Inflammatory macrophage treated with lipopolysaccharide for 4 hours (primary cell): ENCODE measurements at places on chromosomes 16 and 17.

DNA sequence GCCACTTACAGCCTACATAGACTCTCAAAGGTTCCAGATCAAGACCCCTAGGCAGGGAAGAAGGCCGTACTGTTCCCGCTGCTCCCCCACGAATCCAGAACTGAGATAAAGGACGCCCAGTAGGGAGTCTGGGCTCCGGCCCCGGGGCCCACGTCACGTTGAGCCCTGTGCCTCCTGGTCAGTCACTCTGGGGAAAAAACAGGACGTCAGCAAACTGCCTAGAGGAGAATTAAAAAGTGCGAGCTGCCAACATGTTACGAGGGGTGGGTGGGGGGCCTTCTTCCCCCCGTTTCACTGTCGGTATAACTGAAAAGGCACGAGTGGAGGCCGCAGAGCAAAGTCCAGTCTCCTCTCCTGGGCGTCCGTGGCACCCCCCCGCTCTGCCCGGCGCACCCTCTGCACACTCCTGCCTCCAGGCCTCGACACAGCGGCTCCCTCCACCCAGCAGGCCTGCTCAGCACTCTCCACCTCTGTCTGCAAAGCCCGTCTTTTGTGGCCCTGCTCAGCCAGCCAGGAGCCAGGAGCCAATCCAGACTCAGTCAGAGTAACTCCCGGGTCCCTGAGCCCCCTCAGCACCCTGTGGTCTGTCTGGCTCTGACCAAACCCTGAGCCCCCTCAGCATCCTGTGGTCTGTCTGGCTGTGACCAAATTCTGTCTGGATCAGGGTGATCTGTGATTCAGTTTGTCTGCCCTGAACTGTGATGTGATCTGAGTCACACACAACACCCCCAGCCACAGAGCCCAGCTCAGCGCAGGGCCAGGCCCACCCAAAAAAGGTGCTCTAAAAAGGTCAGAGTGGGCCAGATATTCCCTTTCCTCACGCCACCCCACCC is 6.2 kb downstream of the ITGAE start:
- DNase-seq: no peak

GRCh38 chr17:61786088-61786487 is 77.2 kb downstream of the BRIP1 start:
- DNase-seq: no peak

DNA sequence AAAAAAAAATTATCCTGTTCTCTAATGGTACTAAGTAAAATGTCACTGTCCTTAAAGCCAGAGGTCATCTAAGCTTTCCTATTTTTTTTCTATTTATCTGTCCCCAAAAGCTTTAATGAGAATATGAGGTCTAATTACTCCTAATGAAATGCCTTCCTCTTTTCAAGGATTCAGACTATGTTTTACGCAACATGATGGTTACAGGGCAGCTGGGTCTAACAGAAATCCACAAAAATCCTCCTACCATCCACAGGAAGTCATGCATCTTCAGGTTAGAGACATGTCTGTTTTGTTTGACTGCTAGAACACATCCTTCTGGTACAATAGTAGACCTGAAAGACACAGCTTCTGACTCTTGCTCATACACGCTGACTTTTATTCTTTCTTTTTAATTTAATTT is 29.7 kb upstream of the NSRP1 start:
- no peak for DNase-seq

DNA sequence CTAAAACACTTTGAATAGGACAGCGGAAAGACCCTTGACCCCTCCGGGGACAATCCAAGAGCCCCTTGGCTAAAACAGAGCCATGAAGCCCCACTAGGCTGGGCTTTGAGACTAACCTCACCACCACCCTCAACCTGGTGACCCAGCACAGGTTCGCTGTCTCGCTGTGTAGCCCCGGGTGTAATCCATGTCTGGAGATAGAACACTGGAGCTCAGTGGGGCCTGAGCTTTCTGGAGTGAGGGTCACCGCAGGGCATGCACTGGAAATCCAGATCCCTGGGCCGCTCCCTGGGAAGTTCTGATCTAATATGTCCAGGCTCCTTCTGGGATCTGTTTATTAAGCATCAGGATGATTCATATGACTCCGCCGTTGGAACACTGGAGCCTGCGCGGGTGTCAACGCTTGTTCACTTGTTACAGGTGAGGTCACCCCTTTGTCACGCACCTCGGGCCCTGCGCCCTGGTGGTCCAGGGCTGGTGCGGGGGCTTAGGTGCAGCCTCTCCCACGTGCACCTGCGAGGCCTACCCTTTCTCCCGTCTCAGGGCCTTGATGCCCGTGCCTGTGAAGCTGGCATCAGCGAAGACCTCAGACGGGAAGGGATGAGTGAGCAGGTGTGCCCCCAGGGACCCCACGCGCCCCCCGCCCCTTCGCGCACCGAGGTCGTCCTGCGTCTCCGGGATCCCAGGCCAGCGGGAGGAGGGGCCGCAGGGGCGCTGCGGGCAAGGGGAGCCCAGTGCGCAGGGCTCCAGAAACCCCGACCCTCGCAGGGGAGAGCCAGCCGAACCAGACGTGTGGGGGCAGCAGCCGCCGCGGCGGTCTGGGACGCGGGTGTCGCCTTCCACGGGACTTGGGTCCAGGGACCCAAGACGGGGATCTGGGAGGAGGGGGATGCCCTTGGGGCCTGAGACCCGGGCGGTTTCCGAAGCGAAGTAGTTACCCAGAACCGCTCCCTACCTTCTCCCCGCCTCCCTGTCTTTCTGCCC is 224.1 kb upstream of the FOXF1 start:
- no peak for DNase-seq

DNA sequence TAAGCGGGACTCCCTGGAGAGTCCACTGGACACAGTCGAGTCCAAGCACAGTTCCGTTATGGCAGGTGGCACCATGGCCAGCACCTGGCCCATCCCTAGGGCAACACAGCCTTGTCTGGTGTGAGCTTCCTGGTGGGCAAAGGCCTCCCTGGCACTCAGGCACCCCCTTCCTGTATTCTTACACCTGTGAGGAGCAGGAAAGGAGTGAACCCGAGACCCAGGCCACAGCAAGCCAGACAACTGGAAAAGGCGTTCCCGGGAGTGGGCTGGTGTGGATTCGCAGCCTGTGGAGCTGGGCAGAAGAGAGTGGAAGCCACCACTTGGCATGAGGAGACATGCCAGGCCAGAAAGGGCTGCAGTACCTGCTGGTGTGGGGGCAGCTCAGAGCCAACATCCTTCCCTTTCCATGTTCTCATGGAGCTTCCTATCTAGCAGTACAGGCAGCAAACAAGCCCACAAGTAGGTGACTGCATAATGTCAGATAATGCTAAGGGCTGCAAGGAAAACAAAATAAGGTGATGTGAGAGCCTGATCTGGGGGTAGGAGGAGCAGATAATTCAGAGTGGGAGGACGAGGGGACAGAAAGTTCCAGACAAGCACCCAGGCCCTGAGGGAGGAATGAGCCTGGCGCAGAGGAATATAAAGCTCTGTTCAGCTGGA is 87.0 kb downstream of the GNAO1 start:
- no peak for DNase-seq

- DNase-seq: no peak
Observed at GRCh38 chr17:2190014-2190413, 113.6 kb downstream of the SMG6 start.

DNA sequence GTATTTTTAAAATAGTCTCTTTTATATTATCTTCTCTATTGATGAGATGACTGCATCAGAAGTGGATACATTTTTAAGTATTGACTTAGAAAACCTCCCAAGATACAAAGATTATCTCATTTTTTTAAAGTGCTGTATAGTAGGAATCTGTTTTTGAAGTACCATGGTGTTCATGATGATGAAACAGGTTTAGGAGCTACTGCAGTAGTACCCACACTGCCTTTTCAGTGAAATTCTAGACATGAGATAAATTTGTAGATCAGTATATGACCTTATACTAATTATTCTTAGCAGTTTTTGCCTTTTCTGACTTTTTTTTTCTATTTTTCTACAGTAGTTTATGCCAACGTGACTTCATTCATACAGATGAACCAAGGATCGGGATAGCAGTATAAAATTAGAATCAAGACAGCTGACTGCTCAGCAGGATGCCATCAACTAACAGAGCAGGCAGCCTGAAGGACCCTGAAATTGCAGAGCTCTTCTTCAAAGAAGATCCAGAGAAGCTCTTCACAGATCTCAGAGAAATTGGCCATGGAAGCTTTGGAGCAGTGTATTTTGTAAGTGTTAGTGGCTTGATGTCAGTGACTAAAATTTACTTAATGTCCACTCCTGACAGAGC is 61.1 kb downstream of the TAOK1 start:
- DNase-seq: no peak

- peak; percentile 98 for DNase-seq
Observed at GRCh38 chr17:28982131-28982793, 23.6 kb downstream of the SEZ6 start.
